Mesenteric fat pad (tissue), 1 donor: ENCODE measurements at places on chromosomes 5 and 9.
A peak's percentile ranks its signal among the peaks of the same experiment; 100 is the strongest.

DNA sequence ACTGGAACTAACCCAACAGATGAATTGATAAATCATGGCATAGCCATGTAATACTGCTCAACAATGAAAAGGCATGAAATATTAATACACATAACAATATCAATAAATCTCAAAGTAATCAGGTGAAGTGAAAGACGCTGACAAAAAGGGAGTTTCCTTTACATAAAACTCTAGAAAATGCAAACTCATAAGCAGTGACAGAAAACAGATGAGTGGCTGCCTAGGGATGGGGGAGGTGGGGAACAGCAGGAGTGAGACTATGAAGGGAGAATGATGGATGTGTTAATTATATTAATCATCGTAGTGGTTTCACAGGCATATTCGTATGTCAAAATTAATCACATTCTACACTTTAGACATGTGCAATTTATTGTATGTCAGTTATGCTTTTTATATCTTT, 59.8 kb upstream of the SHC3 start:
- DNase-seq: no peak

DNA sequence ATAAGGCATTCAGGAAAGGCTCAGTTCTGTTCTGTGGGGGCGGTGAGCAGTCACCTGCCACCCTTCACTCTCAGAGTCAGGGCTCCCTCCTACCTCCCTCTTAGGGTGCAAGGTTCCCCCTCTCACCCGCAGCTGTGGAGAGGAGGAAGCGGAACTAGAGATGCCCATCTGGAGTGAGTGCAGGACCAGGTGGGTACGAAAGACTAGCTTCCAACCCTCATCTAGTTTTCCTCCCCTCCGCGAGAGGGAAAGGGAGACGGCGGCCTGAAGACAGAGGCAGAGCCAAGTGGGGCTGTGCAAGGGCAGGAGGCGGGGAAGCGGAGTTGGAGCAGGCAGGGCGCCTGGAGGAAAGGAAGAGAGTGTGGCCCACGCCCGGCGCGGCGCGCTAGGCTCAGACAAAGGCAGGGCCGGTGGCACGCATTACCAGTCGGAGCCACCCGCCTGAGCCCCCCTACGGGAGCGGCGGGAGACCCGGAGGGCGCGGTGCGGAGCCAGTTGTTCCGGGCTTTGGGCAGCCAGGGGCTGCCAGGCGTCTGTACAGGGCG, 7.3 kb downstream of the PRR7 start:
- no peak for DNase-seq

- no peak for DNase-seq
Observed at GRCh38 chr9:32742296-32742695, 41.0 kb upstream of the TMEM215 start.

GRCh38 chr5:16936150-16936988, at the start of gene MYO10:
TSS of gene MYO10 (minus strand) at chr5:16936288. CDS start at chr5:16935808, 480 bp downstream.
- peak; percentile 97 for DNase-seq

- no peak for DNase-seq
Observed at GRCh38 chr5:165004175-165004574, 1498.8 kb downstream of the MAT2B start.

GRCh38 chr9:126084008-126084407, 242.6 kb upstream of the MVB12B start:
- DNase-seq: no peak

- DNase-seq: no peak
Observed at GRCh38 chr5:121963392-121963791, 1.6 kb downstream of the SRFBP1 start.

GRCh38 chr5:170614720-170615119, 110.9 kb downstream of the KCNIP1 start:
- DNase-seq: no peak

DNA sequence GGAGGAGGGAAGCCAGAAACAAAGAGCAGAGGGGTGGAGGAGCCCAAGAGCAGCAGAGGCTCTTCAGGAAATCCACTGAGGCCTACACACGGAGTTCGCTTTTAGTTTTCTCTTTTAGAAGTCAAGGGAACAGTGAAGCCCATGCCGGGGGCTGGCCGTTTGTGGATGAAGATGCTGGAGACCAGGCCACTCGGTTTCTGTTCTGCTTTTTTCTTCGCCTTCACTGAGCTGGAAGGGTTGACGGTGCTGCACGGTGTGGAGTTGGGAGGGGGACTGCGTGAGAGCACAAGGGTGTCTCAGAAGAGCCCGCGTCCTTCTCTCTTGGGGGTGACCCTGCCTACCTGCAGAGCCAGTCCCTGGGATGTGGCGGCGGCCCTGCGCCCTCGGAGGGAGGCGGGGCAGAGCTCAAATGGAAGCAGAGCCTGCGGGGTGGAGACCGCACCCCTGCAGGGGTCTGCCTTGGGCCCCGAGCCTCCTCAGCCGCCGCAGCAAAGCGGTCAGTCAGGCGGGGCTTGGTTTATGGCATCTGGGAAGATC, 68.5 kb upstream of the CACNA1B start:
- DNase-seq: no peak

DNA sequence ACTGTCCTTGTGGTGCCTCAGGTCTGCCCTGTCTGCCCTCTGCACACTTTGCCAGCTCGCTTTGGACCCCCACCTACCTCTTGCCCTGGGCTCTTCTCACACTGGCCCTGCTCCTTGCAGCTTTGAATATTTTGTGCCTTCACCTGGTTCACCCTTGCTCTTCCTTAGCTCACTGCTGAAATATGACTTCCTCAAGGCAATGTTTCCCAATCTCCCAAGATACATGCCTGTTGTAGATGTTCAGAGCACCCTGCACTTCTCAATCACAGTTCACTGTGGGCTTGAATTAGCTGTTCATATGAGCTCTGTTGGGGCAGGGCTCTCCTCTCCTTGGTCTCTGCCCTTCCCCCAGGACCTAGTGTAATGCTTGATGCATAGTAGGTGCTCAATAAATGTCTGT, 8.0 kb downstream of the AFAP1L1 start:
- no peak for DNase-seq

- DNase-seq: no peak
Observed at GRCh38 chr5:7779019-7780005, 71.6 kb downstream of the CFAP90 start.

DNA sequence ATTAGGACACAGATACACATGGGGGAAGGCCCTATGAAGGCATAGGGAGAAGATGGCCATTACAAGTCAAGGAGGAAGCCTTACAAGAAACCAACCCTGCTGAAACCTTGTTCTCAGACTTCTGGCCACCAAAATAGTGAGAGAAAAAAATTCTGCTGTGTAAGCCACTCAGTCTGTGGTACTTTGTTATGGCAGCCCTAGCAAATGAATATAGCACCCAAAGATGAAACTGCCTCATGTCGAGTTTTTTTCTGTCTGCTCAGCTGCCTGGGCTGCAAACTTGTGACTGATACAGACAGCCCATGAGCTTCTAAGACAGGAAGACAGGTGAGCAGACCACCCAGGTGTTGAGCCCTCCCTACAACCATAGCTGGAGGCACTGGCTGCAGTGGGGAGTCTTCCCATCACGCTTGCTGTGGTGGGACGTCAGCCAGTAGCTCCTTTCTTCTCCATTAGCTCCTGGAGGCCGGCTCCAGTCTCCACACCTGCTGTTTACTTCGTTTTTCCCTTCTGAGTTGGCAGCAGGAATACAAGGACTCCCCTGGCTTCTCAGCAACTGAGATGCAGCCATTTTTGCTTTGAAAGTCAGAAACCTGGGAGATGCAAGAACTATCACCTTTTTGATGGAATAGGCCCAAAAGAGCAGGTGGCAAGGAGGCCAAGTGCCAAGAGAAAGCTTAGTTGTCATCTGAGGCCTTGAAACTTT, 164.9 kb downstream of the SEMA6A start:
- no peak for DNase-seq

- DNase-seq: no peak
Observed at GRCh38 chr5:83512061-83512745, 40.7 kb downstream of the VCAN start.

DNA sequence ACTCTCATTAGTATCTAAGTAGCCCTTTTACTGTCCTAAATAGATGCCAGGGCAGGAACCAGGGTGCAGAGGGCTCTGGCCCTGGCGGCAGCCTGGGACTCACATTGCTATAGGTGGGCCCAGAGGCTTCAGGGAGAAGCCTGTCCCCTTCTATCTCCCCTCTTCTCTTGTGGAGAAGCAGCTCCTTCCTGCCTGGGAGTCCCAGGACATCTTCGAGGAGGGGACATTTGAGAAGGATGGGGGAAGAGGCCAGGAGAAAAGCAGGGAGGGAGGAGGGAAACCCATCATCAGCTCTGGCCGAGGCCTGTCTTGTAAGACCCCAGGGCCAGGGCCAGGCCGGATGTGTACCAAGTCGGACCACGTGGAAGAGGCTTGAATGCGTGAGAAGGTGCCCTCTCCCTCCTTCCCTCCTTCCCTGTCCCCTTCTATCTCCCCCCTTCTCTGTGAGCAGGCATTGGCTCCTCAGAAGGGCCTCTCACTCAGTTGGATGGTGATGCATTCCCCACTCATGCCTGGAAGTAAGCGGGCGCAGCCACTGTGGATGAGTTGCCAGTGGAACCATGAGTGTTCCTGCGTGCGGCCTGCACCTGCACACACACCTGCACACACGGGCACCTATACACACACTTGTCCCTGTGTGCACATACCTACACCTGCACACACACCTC, 20.7 kb upstream of the LPCAT1 start:
- DNase-seq: peak; percentile 86

- DNase-seq: no peak
Observed at GRCh38 chr5:34771076-34771475, 67.9 kb upstream of the TTC23L start.

- no peak for DNase-seq
Observed at GRCh38 chr5:134398609-134399155, 13.0 kb downstream of the CDKN2AIPNL start.

DNA sequence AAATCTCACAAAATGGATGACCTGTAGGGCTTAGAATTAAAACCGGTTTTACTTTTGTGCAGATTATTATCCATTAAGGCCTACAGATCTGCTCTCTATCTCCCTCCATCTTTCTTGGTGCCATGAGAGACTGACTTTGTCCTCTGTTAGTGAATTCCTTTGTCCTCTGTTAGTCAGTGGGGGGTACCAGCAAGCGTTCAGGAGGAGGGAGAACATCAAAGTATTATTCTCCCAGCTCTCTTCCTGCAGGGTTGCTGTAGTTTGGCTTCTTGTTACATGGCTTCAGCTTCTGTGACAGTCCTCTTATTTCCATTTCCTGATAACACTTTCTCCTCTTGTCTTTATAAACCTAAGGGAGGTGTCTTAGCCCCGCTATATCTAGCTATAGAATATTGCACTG, 850.5 kb upstream of the SEMA6A start:
- DNase-seq: no peak

DNA sequence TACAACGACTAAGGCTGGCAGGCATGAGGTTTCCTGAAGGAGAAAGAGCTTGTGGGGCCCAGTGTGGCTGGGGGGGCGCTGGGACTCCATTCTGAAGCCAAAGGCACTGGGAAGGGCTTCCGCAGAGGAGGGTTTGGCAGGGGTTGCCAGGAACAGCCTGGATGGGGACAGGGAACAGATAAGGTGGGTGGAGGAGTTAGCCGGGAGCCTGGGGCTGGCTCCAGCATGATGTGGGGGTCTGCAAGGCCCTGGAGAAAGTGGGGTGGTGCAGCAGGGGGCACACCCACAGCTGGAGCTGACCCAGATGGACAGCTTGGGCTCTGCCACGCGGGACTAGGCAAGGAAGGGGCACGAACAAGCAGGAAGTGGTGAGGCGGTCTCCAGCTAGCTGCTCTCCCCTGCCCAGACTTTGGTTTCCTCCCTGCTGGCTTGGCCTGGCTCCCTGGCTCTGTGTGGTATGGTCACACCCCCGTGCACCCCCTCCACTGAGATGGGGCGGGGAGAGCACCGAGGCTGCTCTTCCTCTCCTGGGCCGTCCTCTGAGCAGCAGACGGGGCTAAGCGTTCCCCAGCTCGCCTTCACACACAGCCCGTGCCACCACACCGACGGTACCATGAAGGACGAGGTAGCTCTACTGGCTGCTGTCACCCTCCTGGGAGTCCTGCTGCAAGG, at the start of gene LTC4S:
Gene LTC4S, plus strand, starts transcription at position 519 of the 672 bp plus-strand sequence. Its CDS starts 95 bp downstream, at position 614.
- DNase-seq: no peak

DNA sequence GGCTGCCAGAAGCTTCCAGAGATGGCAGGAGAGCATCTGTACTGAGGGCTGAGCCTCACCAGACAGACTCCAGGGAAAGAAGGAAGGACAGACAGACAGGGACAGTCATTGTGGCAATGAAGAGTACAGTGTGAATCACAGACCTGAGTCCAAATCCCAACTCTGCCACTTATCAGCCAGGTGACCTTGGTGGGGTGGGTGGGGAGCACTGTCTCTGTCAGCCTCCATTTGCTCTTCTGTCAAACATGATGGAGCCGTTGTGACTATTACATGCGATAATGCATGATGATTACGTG, 85.9 kb upstream of the FSTL4 start:
- DNase-seq: peak; percentile 77

- DNase-seq: no peak
Observed at GRCh38 chr5:14976486-14976885, 104.9 kb upstream of the ANKH start.
